Fibroblast of skin of left biceps (primary cell): ENCODE measurements at places on chromosomes 12 and 14.

- no peak for DNase-seq
These were observed 18.6 kb downstream of the SPPL3 start for GRCh38 chr12:120885521-120885920.

DNA sequence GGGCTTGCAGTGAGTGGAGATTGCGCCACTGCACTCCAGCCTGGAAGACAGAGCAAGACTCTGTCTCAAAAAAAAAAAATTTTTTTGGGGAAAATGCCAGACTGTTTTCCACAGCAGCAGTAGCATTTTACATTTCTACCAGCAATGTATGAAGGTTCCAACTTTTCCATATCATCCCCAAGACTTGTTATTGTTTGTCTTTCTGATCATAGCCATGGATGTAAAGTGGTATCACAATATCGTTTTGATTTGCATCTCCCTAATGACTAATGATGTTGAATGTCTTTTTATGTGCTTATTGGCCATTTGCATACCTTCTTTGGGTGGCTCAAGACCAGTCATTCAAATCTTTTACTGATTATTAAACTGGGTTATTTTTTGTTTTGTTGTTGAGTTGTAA, 63.7 kb downstream of the NTN4 start:
- DNase-seq = no peak

DNA sequence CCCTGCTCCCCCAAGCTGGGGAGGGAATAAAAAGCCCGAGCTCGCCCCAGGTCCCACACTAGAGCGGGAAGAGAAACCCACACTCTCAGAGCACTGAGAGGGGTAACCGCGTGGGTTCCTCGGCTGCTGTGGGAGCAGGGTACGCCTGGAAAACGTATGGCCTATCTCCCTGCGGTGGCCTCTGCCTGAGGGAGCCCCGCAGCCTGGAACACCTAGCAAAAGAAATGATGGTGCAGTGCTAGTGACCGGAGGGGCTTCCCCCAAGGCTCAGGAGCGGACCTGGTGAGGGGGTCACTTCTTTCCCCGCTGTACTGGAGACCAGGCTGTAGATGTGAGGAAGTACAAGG, 2.5 kb upstream of the OR4N2 start:
- DNase-seq = no peak

DNA sequence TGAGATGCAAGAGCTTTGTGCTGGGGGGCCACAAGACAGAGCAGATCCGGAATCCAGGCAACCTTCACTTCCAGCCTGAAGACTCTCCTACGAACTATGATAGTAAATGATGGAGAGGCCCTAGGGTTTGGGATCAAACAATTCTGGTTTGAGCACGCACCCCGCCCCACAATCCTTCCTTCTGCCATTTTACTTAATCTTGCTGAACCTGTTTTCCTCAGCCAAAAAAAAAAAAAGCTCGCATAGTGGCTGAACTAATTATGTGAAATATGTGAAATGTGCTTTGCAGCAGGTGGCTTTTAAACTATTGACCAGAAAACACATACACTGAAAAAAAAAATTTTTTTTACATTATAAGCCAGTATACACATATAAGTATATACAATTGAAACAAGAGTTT, 667 bp upstream of the ITFG2 start:
- no peak for DNase-seq

DNA sequence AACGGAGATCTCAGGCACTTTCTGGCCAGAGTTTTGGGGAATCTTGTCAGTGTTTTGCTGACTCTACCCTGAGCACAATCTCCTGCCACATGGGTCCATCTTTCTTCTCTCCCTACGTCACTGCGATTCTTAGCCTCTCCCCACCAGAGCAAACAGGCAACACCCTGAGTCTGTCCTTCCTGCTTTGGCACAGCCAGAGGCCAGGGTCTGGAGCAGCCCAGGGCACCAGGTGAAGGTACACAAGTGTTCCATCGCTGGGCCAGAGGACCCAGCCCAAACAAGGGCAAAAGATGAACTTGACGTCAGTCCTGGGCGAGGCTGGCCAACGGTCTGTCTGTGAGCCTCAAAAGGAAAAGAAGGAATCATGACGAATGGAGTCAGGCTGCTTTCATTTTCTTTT, 12.7 kb upstream of the CCDC177 start:
- no peak for DNase-seq

DNA sequence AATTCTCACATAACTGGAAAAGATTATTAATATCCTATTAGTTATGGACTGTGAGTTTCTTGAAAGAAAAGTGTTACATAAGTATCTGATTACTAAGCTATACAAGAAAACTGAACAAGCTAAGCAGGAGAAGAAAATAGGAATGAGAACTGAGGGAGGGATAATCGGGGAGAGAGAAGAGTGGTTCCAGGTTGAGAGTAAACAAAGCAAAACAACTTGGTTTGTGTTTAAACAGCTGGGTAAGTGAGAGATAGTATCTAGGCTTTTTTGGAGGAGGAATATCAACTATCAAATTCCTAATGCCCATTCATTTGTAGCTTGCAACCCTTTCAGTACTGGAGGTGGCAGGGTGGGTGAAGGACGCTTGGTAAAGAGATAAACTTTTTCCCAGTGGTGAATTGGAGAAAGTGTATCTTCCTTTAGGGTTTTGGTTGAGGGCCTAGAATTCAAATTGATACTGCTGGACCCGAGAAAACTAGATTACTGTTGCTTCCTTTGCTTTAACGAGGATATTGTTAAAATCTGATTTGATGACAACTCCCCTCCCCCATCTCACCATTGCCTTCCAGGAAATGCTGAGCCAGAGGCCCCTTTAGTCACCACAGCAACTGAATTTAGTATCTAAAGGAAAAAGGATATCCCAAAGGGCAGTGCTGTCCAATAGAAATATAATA, 2.0 kb upstream of the SLC2A3 start:
- no peak for DNase-seq

- DNase-seq = no peak
These were observed 125.6 kb downstream of the SLC25A21 start for GRCh38 chr14:37046815-37047214.
